ENCODE measurements at places on chromosomes 13 and 19. TPM values are rescaled to one million over a fixed set of nuclear protein-coding genes. Genes with fewer than 3 reads are reported as not detected.

DNA sequence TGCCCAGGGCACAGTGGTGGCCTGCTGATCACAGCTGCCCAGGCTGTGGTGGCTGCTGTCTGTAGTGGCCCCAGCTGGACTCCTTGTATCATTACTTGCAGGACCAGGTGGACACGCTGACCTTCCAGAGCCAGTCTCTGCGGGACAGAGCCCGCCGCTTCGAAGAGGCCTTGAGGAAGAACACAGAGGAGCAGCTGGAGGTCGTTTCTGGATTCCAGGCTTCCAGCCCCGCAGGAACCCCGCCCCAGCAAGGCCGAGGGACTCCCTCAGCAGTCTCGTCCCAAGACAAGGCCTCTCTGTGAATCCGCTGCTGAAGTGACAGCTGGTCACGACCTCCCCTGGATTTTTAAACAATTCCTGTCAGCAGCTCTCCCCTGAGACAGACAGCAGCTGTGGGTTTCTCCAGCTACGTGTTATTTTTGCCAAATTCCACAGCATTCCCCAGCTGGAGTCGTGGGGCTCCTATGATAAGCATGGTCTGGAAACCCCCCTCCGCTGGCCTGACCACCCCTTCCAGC lies 98.3 kb downstream of the SLC7A1 start:
- peak; percentile 77 for DNase-seq

- DNase-seq, result no peak
Observed at GRCh38 chr13:28031896-28032288, 43.4 kb upstream of the URAD start.

- DNase-seq, result no peak
Observed at GRCh38 chr19:12695096-12695495, 1.3 kb downstream of the FBXW9 start.

- DNase-seq, result no peak
Observed at GRCh38 chr19:1057176-1057855, 9.7 kb upstream of the ARHGAP45 start.

GRCh38 chr13:99471221-99472121 lies 29.8 kb upstream of the TM9SF2 start:
- no peak for DNase-seq

DNA sequence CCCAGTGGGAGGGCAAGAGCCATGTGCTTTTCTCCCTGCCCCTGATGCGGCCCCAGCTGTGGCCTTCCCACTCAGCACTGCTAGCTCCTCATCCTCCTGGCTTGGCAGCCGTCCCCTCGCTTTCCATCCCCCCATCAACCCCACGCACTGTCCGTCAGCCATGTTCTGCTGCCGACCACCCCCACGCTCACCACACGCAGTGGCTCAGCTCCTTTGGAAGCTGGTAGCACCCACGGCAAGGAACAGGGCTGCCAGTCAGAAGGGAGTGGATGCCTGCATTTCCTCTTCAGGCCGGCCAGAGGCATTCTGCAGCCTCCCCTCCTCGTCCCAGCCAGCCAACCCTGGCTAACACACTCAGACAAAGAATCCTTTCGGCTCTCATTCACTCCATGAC lies 6.3 kb downstream of the CALM3 start:
- no peak for DNase-seq

DNA sequence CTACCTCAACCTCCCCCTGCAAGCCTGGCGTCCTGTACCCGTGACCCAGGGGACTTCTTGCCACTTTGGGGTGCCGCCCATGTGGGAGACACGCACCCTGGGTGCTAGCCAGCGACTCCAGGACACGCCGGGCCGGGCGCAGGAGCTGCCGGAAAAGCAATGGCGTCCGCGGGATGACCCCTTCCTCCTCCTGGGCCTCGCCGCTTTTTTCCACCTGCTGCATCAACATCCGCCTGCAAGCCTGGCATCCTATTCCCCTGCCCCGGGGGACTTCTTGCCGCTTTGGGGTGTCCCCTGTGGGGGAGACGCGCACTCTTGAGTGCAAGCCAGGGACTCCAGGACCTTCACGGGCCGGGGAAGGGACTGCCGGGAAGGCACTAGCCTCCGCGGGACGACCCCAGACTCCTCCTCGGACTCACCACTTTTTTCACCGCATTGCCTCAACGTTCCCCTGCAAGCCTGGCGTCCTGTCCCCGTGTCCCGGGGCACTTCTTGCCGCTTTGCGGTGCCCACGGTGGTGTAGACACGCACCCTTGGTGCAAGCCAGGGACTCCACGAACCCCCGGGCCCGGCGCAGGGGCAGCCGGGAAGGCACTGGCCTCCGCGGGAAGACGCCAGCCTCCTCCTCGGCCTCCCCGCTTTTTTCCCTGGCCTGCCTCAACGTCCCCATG lies 237.8 kb downstream of the TUBA3C start:
- no peak for DNase-seq

DNA sequence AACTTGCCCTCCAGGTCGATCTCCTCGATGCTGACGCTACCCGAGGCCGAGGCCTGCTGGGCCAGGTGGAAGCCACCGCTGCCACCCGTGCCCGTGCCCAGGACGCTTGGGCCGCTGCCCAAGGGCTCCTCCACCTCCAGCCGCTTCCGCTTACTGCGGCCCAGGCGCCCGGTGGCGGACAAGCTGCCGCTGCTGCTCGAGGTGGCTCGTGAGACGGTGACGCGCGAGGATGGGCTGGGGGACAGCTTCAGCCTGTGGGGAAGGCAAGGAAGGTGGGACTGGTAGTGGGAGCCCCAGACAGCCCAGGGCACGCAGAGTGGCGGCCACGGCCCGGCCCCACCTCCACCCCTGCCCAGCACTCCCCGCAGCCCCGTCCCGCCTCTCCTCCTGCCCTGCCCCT lies 6.5 kb upstream of the TIMM13 start:
- no peak for DNase-seq

DNA sequence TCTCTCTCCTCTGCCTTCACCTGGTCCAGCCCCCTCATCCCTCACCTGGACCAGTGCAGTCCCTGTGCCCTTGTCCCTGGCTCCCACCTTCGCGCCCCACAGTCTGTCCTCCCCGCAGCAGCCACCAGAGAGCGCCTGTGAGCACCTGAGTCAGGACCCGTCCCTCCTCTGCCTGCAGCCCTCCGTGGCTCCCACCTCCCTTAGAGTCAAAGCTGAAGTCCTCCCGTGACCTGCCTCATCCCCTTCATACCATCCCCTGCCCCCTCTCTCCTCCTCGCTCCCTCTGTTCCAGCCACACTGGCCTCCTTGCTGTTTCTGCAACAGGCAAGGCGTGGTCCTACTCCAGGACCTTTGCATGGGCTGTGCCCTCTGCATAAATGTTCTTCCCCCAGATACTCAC lies 10.3 kb downstream of the CELF5 start:
- DNase-seq, result no peak

GRCh38 chr19:44303976-44304568 lies 753 bp downstream of the ZNF235 start:
- no peak for DNase-seq

DNA sequence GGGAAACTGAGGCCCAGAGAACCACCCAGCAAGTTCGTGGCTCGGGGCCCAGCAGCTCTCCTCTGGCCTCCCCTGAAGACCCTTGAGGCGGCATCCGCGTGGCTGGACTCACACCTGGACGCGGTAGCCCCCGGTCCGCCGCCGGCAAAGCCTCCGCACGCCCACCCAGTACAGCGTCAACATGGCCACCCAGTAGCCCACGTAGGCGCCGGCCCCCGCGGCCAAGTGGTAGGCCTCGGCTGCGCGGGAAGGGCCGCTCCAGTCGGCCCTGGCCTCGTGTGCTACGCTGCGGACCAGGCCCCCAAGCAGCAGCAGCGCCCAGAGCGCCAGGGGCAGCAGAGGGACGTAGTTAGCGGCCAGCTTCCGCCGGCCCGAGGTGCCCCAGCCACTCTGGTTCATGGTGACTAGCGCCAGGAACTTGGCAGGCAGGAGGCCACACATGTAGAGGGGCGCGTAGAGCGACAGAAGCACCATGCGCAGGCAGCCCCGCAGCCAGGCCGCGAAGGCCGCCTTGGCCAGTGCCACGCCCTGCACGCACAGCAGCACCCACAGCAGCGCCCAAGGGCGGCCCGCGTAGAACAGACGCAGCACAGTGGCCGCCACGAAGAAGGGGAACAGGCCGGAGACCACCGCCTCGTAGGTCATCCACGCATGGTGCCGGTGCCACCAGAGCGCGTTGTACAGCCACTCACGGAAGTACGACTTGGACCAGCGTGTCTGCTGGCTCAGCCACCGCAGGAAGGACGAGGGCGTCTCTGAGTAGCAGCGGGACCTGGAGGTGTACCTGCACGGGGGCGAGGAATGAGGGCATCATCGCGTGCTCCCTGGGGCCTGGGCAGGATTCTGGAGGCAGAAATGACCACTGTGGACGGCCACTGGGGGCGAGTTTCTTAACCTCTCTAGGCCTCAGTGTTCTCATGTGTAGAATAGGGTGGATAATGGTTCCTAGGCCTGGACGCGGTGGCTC lies 10.2 kb downstream of the HAS1 start:
- DNase-seq, result no peak

DNA sequence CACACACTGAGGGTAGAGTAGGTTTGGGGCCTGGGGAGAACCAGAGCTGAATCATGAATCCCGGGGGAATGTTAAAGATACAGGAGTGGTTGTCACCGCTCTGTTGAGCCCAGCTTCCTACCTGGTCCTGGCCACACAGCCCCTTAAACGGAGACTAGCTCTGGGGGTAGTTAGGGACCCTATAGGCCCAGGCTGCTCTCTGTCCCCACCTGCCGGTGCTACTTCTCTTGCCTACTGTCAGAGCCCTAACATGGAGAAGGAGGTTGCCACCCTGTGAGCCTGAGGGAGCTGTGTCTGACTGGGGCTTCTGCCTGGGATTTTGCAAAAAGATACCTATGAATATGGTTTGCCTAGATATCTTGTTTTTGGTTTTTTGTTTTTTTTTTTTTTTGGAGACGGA lies 36.6 kb upstream of the ZNF429 start:
- no peak for DNase-seq

DNA sequence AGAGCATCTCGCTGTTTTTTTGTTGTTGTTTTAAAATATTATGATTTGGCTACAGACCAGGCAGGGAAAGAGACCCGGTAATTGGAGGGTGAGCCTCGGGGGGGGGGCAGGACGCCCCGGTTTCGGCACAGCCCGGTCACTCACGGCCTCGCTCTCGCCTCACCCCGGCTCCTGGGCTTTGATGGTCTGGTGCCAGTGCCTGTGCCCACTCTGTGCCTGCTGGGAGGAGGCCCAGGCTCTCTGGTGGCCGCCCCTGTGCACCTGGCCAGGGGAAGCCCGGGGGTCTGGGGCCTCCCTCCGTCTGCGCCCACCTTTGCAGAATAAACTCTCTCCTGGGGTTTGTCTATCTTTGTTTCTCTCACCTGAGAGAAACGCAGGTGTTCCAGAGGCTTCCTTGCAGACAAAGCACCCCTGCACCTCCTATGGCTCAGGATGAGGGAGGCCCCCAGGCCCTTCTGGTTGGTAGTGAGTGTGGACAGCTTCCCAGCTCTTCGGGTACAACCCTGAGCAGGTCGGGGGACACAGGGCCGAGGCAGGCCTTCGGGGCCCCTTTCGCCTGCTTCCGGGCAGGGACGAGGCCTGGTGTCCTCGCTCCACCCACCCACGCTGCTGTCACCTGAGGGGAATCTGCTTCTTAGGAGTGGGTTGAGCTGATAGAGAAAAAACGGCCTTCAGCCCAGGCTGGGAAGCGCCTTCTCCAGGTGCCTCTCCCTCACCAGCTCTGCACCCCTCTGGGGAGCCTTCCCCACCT lies 183.3 kb downstream of the KDM4B start:
- DNase-seq, result no peak

- DNase-seq, result no peak
Observed at GRCh38 chr13:79711631-79712030, 230.7 kb downstream of the NDFIP2 start.

DNA sequence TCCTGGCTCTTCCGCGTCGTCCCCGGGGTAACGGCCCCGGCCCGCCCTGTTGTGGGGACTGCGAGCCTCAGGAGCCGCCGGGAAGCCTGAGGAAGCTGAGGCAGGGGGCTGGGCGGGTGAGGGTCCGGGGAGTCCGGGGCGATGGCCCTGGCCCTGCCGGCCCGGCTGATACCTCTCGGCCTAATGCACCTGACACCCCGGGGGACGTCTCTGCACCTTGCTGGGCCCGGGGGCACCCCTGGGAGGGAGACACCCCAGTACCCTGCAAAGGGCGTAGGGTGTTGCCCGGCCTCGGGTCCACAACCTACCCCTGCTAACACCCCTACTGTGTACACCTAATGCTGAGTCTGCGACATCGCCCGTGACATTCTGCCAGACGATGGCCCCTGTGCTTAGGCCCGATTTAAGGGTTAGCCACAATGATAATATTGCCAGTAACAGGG lies 410 bp downstream of the PIN1 start:
- DNase-seq, result no peak

DNA sequence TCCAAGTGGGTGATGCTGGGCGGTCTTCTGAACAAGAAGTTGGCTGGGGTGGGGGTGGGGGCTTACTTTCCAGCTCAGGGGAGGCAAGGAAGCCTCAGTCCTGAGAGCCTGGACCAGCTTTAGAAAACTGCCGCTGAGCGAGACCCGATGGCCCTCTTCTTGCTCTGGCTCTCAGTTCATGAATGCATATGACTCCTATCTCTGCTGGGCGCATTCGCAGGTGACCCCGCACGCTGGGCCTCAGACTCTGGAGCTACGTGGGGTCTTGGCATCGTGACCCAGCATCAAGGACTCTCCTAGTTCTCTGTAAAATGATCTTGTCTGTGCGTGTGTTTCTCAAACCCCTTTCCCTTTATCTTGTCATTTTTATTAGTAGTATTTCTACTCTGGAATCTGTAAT lies 19.7 kb downstream of the PRAM1 start:
- no peak for DNase-seq

- DNase-seq, result no peak
Observed at GRCh38 chr19:46176116-46176860, 28.2 kb downstream of the IGFL2 start.

GRCh38 chr13:51152701-51153100 lies 41.6 kb upstream of the C13orf42 start:
- DNase-seq, result no peak

- no peak for DNase-seq
Observed at GRCh38 chr13:87128036-87128435, 543.1 kb upstream of the SLITRK5 start.

GRCh38 chr19:7860714-7861618 lies 13.2 kb downstream of the PRR36 start:
- DNase-seq, result no peak

GRCh38 chr13:27293873-27294515 lies 23.4 kb downstream of the RASL11A start:
- no peak for DNase-seq

Gene ANGPTL8
- 0.29 TPM for polyA plus RNA-seq

Gene HSH2D
- polyA plus RNA-seq, result 0.34 TPM

Gene TNNT1
- 6.0 TPM for polyA plus RNA-seq

Gene RASIP1
- 14.4 TPM for polyA plus RNA-seq

Gene NTN5
- 0.53 TPM for polyA plus RNA-seq

Gene ZNF829
- polyA plus RNA-seq, result 7.3 TPM

Gene SLC8A2
- polyA plus RNA-seq, result not detected

Measured in right renal pelvis (tissue), 4 donors.